Fibroblast of skin of right quadriceps (primary cell): ENCODE measurements at places on chromosomes 3 and 15.

DNA sequence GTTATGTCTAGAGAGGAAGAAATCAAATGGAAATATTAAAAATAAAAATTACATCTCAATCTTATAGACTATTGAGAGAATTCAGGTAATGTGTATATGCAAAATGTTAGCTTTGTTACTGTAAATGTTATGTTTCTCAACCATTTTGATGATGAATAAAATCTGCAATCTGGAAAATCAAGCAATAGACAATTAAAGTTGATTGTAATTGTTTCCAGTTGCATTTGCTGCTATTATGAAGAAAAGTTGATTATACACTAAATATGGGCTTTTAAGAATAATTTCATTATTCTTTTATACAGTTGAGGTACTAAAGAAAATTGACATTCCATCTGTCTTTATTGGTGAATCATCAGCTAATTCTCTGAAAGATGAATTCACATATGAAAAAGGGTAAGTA is 68.9 kb downstream of the PFN2 start:
- DNase-seq = no peak

GRCh38 chr3:160837394-160837980 is 81.5 kb downstream of the PPM1L start:
- DNase-seq = no peak

GRCh38 chr15:74170875-74171578 is 2.5 kb upstream of the ISLR start:
- no peak for DNase-seq

GRCh38 chr3:186514296-186515002 is 29.7 kb downstream of the CRYGS start:
- no peak for DNase-seq

DNA sequence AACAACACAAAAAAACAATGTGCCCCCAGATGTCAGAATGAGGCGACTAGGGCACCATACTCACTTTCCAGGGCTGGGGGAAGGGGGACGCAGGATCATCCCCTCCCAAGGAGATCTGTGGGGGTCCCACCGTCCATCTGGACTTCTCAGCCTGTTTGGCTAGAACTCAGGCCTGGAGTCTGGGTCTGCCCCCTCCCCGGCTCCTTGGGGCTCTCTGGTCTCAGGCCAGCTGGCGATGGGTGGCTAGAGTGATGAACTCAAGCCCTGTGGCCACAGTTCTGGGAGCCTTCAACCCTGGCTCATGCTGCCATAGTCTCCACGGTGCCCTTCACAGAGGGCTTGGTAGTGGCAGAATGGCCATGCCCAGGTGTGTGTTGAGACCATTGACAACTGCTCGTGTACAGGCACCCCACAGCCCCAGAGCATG is 13.6 kb downstream of the ZBTB47 start:
- no peak for DNase-seq

GRCh38 chr15:65806397-65806796 is 14.3 kb upstream of the DENND4A start:
- DNase-seq = no peak

DNA sequence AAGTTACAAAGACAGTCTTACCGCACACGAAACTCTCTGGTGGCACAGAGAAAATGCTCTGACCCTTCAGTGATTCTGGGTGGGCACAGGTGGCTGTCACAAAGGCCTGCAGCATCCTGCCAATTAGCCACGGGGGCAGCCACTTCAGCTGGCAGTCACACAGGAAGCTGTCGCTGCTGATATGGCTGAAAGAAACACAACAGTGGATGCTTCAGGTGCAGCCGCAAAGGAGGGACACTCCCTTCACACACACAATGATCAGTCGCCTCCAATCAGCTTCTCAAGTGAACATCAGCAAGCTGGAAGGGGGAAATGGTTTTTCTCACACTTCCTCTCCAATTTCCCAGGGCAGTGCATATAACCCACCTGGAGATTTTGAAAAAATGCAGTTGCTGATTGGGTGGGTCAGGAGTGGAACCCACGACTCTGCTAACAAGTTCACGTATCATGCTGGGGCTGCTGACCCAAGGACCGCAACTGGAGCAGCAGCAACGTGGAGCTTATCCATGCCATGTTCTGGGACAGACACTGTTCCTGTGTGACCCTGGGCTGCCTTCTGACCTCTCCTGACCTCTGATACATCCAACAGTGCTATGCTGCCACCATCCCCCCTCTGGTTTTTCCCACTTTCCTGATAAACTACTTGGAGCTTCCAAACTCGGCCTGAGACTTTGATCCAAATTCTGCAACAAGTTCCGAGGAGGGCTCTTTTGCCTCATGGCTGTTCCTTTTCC is 106.6 kb downstream of the LRIG1 start:
- DNase-seq = no peak

DNA sequence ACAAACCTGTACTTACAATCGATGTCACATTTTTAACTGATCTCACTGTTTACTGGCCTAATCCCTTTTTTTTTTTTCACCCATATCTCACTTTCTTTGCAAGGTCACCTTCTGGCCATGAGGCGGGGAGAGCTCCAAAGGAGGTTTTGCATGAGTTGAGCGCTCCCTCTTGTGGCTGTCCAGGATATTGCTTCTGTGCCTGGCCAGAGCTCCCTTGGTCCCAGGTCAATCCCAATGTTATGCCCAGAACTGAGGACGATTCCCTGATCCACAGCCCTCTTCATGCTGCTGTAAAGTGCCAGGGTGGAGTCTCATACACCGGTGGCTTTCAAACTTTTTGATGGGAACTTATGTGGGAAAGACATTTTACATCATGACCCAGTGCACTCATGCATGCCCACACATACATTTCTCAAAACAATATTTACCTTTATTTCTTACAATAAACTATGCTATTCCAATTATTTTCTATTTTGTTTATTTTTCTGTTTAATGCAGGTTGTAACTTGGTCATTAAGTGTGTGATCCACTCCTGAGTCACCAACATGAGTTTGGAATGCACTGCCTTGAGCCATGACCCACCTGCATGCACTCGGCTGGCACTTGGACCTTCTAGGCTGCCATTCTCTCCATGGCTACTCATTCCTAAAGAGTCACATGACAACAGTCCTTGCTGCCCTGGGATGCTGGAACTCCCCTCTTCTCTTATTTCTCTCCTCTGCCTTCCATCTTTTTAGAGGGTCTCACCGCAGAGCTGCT is 9.6 kb upstream of the SST start:
- DNase-seq = peak; percentile 66

GRCh38 chr3:53083521-53083920 is 37.6 kb upstream of the SFMBT1 start:
- peak; percentile 71 for DNase-seq

DNA sequence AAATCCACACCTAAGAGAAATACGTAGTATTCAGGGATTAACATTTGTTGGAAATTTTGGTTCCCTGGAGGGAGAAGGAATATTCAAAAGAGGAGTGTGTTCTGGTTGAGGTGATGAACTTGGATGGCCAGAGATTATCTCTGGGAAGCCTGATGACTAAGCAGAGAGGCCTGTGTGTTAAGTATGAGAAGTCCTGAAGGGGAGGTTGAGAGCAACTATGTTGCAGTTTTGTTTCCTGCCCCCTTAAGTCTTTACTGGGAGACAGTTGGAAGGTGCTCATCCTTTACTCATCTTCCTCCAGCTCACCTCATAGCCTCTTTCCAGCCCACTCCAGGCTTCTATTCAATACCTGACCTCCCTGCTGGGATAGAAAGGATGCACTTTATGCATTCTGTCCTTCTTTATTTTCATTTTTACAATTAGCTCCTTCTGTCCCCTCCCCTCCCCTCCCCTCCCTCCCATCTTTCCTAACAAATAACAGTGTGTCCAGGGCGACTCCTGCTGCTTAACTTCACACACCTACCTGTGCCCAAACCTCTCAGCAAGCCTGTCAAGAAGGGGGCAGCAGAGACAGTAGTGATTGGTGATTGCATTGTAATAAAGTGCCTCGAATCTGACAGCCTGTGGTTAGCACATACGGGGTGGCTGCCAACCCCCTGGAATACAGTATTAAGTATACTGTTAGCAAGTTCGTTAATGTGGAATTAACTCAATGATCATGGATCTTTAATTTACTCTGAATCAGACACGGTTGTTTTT is 11.9 kb downstream of the RAP2B start:
- peak; percentile 57 for DNase-seq

GRCh38 chr3:27883266-27883665 is 161.1 kb upstream of the EOMES start:
- no peak for DNase-seq
